ENCODE measurements at places on chromosomes 7 and 10.

GRCh38 chr10:78920011-78920410 is 148.8 kb upstream of the ZMIZ1 start:
- no peak for DNase-seq

GRCh38 chr7:135758531-135758932 is 9.9 kb upstream of the FAM180A start:
- DNase-seq, result no peak

DNA sequence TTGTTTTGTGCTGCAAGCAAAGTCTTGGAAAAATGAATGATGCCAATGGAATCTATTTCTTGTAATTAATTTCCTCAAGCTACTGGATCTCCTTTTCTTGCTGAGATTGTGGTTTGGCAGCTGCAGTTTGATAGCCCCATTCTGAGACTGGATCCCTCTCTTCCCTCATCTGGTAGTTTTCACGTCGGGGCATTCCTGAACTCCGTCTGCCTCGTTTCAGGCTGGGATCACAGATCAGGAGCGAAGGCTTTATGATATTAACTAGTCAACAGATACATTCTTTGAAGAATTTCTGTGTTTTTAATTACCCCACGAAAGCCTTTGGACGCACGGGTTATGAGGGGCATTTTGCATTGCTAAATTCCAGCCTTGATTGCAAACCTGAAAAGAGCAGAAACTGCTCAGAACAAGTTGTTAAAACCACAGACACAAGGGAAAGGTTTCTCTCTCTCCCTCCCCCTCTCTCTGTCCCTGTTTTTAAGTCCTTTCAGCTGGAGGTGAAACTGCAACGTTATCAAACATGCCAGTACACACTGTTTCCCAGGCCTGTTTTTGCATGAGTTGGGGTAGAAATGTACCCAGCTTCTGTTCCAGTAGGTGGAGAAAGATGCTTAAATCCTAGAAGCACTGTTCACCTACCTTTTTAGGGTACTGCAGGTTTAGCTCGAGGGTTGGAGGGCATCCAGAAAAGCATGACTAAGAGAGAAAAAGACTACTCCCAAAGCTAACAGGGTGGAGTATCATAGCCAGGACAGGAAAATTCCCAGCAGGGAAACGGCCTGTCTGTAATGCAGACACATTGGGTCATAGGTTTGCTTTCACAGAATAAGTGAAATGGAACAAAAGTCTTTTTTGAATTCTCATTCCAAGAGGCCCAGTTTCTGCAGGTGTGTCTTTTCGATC is 124.3 kb downstream of the CUX1 start:
- no peak for DNase-seq

GRCh38 chr10:9172276-9172675 is 1117.8 kb downstream of the GATA3 start:
- no peak for DNase-seq

- DNase-seq, result no peak
Observed at GRCh38 chr7:6139189-6139996, 108.2 kb downstream of the ANKRD61 start.

- DNase-seq, result no peak
Observed at GRCh38 chr7:95907337-95907736, 135.0 kb downstream of the DYNC1I1 start.

- no peak for DNase-seq
Observed at GRCh38 chr7:7919449-7919945, 49.1 kb upstream of the GLCCI1 start.

- no peak for DNase-seq
Observed at GRCh38 chr10:100886963-100887362, 25.8 kb upstream of the SLF2 start.

DNA sequence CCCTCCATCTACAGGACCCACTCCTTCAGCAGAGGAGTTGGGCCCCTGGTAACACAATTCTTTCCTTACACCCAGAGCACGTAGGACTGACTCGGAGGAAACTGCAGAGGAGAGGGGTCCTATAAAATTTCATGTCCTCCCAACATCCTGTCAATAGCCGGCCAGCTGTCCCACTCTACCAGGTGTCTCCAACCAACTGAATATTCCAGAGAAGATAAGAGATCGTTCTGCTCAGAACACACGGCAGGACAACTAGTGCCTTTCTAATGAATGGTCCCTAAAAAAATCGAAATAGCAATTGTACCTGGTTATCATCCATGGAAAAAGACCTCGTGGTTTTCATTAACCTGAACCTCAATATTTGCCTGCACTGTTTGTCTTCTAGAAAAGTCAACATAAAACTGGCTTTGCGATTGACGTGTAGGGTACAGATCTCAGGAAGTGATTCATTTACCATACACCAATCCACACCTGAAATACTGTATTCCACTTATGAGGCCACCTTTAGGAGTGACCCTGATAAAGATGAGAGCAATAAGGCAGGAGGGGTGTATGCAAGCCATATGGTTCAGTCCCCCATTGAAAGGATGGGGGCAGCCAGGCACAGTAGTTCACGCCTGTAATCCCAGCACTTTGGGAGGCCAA is 111.7 kb downstream of the PARP12 start:
- DNase-seq, result no peak

- DNase-seq, result no peak
Observed at GRCh38 chr10:79068203-79068561, 584 bp upstream of the ZMIZ1 start.

DNA sequence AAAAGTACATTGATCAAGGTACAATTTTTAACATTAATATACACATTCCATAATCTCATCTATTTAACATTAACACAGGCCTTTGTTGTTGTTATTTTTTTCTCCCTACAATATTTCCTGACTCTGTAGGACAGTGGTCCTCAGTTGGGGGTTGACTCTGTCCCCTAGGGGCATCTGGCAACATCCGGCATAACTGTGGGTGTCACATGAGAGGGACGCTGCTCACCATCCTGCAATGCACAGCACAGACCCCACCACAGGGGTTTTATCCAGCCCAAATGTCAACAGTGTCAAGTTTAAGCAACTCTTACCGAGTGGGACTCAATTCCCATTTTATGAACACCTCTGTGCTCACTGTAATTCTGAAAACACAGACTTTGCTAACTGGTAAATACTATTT is 8.8 kb downstream of the IDI1 start:
- DNase-seq, result no peak

- DNase-seq, result no peak
Observed at GRCh38 chr7:20172736-20173334, 44.3 kb downstream of the MACC1 start.

DNA sequence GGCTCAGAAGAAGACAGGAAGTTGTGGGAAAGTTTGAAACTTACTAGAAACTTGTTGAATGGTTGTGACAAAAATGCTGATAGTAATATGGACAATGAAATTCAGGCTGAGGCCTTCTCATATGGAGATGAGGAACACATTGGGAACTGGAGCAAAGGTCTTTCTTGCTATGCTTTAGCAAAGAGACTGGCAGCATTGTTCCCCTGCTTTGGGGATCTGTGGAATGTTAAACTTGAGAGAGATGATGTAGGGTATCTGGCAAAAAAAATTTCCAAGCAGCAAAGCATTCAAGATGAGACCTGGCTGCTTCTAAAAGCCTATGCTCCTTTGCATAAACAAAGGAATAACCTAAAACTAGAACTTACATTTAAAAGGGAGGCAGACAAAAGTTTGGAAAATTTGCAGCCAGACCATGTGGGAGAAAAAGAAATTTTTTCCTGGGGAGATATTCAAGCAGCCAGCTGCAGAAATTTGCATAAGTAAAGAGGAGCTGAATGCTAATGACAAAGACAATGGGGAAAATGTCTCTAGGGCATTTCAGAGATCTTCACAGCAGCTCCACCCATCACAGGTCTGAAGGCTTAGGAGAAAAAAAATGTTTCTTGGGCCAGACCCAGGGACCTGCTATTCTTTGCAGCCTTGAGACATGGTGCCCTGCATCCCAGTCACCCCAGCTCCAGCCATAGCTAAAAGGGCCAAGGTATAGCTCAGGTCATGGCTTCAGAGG is 16.5 kb upstream of the KCND2 start:
- no peak for DNase-seq

GRCh38 chr7:70886547-70886946 is 245.4 kb upstream of the GALNT17 start:
- DNase-seq, result no peak

- no peak for DNase-seq
Observed at GRCh38 chr10:6068422-6068821, 6.3 kb upstream of the IL2RA start.

DNA sequence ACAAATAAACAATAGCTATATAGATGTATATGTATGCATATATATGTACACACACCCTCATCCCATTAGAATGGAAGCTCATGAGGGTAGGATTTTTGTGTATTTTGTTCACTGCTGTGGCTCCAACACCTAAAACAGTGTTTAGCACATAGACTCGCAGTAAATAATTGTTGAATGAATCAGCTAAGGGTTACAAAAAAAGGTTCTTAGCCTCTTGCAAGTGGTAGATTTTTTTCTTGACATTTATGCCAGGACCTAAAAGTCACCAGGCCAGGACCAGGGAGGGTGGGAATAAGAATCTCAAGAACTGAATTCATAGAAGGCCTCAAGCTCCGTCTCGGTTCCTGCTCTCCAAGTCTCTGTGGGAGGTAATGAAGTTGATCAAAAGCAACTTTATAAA is 82.5 kb upstream of the CAPZA2 start:
- DNase-seq, result no peak

DNA sequence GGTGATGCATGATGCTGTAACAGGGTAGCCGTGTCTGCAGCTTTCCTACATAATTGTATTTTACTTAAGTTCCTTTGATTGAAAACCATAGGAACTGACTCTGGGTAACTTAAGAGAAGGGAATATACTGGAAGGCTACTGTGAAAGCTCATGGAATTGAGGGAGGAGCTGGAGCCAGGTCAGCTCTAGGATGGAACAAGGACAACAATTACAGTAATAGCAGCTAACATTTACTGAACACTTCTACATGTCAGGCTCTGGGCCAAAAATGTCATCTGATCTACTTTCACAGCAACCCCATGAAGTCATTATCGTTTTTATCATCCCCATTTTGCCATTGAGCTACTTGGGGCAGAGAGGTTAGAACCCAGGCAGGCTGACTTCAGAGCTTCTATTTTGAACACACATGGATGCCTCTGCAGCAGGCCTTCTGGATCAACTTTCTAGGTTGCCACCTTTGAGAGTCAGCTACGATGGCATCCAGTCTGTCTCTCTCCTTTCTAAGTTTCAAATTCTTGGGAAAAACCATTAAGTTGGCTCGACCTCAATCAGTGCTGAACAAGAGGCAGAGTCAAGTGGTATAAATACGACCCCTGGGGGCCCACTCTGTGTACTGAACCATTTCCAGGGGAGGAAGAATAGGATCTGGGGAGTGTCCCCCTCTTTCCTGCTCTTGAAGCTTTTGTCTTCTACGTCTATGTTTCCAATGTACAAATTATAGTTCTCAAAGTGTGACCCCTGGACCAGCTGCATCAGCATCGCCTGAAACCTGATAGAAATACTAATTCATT is 272.3 kb upstream of the PLPP4 start:
- no peak for DNase-seq

GRCh38 chr10:87661861-87662785 is 2.4 kb downstream of the PAPSS2 start:
- DNase-seq, result no peak

DNA sequence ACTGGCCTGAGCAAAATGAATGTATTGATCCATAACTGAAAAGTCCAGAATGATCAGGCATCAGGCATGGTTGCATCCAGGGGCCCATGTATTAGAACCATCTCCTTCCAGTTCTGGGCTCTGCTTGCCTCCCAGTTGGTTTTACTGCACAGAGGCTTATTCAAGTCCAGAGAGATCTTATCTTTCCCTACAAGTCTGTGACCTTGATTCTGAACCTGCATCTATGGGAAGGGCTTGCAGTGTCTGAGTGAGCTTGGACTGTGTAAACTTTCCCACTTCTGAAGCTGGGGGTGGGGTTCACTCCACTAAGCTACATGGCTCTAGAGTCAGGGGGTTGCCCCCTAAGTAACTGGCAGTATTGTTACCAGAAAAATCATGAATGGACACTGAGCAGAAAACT is 136.2 kb downstream of the TCF7L2 start:
- DNase-seq, result no peak

DNA sequence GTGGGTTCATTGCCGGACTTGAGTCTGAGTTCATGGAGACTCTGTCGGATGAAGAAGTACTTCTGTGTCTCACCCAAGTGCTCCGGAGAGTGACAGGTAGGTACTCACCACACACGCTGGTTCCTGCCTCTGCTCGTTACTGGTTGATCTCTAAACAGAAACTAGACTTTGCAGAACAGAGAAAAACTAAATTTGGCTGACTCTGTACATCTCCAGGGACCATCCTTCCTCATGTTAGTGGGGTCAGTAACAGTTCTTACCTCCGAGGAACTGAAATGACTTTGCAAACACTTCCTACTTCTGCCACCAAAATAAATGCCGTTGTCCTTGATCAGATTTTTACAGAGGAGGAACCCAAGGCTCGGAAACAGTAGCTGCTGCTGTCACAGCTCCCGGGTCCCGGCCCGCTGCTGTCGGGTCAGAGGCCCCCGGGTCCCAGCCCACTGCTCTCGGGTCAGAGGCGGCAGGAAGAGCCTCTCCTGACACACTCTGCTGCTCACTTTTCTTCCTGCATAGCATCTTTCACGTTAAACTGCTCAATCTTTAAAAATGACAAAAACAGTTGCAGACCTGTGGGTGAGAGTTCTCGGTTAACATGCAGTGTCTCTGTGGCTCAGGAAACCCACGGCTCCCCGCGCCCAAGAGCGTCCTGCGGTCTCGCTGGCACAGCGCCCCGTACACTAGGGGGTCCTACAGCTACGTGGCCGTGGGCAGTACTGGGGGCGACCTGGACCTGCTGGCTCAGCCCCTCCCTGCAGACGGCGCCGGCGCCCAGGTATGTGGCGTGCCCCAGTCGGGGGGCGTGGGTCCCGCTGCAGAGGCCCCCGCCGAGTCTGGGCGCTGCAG is 4.8 kb upstream of the MTG1 start:
- DNase-seq, result no peak

- DNase-seq, result peak; percentile 45
Observed at GRCh38 chr10:28036587-28036986, 37.7 kb upstream of the ODAD2 start.

- no peak for DNase-seq
Observed at GRCh38 chr10:47143072-47143471, 156.9 kb upstream of the GDF10 start.

DNA sequence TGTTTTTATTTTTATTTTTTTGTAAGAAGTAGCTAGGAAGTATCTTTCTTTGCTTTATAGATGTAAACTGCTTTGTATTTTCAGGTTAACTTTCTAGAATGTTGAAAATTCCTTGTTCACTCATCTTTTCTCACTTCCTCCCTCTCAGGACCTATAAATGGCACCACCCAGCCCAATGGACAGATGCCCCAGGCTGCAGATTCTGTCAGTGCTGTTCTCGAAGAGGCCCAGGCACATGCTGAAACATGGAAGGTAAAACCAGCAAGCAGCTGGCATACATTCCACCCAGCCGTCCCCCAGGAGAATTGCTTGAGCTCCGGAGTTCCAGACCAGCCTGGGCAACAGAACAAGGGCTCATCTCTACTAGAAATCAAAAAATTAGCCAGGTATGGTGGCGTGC is 47.1 kb upstream of the PDSS1 start:
- DNase-seq, result no peak
